ENCODE measurements at places on chromosomes 5 and 9.

- no peak for DNase-seq
Measured at GRCh38 chr5:14211818-14212803, 69.0 kb downstream of the TRIO start.

- no peak for DNase-seq
Measured at GRCh38 chr9:95137587-95138145, 179.8 kb downstream of the FANCC start.

DNA sequence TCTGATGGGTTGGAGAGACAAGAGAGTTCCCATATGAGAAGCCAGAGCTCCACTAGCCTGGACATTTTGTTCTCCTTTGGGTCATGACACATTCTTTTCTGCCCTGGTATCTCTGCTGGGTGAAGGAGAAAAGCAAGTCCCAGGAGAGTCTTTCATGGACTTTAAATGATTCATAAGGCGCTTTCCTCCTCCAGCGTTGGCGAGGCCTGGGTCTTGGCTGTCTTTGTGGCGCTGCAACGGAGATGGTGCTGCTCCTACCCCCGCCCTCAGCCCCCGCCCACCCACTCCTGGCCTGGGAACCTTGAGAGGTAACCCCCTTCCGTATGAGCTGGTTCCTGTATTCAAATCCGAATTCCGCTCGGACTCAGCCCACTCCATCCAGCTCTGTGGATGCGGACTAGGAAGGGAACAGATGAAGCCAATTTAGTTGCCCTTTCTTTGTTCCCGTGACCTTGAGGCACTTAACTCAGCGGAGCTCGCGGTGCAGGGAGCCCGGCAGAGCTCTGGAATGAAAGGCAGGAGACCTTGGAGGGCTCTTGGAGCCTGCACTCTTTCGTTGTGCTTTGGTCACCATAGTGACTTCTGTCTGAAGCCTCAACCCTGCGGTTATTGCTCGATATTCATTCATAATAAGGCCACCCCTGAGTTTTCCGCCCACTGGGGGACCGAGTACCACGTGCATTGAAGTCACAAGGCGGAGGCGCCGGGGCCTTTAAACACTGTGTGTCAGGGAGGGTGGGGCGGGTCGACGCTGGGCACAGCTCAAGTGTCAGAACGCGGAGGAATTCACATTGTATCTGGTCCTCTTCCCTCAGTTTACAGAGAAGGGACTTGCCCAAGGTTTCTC lies 14.0 kb upstream of the PWWP2A start:
- DNase-seq, result peak; percentile 20

DNA sequence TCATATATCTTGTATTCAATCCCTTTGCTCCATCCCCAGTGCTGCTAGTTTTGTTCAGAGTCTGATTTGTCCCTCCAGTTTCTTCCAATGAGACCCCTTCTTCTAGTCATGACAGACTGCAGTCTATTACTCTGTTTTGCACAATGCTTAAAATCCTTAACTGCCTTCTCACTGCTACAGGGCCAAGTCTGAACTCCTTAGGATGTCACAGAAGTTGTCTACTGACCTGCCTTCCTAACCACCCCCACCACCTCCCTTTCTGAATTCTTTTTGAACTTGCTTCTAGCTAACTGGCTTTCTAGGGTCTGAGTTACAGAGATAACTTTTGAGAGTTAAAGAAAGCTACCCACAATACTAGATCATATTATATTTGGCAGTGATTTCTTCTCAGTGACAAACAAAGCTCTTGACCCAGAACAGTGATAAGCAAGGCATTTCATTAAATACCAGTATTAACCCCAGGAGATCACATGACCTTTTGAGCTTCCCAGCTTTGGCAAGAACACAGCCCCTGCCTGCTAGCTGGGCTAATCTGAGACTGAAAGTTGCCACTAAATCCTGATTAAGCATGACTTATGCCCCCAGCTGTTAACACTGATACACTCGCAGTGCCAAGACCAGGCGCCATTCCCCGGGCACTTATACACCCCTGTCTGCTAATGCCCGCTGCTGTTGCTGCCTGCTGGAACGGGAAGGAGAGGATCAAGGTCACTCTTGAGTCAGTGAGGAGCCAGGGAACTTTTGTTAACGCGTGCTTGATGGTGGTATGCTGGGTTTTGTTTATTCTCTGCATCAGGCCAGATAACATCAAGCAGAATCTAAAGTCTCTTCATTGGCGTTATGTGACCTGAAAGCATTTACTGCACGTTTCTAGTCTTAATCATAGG lies 36.4 kb upstream of the ADAMTSL1 start:
- no peak for DNase-seq

GRCh38 chr5:132770476-132771159 lies 6.4 kb downstream of the SEPTIN8 start:
- no peak for DNase-seq

Measured in GM04503 (cell line).